ENCODE measurements at places on chromosomes 1 and 21.
A peak's percentile ranks its signal among the peaks of the same experiment; 100 is the strongest.

GRCh38 chr1:165161130-165161529 lies 195.4 kb downstream of the LMX1A start:
- peak; percentile 9 for DNase-seq

GRCh38 chr1:108719656-108720435 lies 7.1 kb downstream of the FNDC7 start:
- DNase-seq = no peak

- DNase-seq = no peak
Observed at GRCh38 chr1:20375563-20375962, 84.9 kb downstream of the VWA5B1 start.

DNA sequence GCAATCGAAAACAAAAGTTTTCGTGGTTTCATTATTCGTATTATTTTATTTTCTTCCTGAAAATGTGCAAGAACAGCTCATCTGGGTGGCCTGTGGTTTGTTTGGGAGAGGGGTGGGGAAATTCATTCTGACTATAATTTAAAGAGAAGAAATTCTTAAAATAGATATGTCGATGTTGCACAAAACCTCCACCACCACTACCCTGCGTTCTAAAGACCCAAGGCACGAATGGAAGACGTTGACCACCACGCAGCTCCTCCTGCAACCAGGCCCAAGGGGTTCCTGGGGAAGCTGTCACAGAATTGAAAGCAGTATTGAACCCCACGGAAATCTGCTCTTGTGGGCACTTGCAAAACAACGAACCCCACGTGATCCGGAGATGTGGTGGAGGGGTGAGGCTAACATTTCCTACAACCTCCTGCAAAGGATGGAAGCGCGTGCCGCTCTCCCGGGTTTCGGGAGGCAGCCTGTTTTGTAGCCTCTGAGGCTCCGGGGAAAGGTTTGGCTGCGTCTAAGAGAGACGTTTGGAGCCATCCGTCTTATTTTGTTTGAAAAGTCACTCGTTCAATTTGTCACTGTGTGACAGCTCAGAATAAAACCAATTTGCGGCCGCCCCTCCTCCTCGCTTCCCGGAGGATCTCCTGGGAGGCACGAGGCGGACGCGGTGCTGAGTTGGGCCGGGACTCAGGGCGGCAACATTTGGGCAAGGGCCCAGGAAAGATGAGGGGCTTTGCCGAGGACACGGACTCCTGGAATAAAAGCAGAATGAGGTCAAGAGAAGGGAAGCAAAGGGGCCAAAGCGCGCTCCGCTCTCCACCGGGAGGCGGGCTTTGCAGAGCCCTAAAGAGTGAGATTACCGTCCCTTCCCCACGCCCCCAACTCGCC lies 810 bp upstream of the HLX start:
- DNase-seq = peak; percentile 18

GRCh38 chr1:204879351-204879750 lies 8.7 kb downstream of the NFASC start:
- DNase-seq = no peak

DNA sequence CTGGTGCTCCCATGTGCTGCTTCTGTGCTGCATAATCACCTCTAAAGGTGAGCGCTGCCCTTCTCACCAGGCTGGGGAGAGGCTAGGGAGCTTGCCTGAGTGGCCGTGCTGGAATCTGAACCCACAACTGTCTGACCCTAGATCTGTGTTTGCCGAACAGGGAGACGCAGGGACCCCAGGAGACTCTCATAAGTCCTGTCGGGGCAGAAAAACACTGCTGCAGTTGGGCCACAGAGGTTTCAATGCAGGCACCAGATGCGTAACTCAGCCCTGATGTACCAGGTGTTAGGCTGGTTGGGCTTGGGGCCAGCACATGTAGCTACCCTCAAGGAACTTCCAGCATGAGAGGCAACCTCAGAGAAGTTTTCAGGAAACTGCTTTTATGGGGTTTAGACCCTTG lies 49.5 kb upstream of the DMRTB1 start:
- no peak for DNase-seq

- DNase-seq = no peak
Observed at GRCh38 chr1:152533327-152533938, 19.2 kb downstream of the CRCT1 start.

- DNase-seq = no peak
Observed at GRCh38 chr1:230746617-230747016, 571 bp upstream of the CAPN9 start.

DNA sequence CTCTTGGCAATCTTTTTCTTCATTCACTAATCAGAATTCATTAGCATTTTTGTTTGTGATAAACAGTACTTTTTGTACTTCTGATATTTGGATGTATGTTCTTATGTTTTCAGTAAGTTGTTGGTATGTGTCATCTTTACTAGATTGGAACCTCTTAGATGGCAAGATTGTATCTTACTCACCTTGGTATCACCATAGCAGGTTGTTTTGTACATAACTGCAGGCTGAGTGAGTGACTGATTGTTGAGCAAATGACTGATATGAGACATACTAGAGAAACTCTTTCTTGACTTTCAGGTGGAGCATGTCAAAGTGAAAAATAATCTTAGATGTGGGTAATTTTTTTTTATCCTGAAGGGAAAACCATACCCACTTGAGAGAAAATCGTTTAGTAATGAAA lies 173.7 kb downstream of the CLEC20A start:
- no peak for DNase-seq

DNA sequence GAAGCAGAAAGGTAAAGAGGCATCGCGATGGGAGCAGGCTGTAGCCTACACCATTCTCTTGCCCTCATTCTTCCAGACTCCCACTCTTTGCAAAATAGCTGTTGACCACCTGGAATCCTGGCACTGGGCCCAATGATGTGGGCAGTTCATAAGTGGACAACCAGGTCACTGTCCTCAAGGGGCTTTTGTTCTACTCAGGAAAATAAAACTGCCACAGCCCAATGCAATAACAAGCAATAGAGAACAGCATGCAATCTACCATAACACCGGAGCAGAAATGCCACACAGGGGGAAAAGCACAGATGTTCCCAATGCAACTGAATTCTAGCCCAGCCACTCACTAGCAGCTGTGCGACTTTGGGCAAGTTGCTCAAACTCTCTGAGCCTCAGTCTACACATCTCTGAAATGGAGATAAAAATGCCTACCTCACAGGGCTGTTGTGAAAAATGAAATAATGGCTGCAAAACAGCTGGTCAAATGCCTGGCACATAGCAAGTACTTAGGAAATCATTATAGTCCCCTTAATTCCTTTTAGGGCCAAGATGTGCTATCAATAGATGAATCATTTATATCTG lies 56.7 kb downstream of the NENF start:
- DNase-seq = no peak

DNA sequence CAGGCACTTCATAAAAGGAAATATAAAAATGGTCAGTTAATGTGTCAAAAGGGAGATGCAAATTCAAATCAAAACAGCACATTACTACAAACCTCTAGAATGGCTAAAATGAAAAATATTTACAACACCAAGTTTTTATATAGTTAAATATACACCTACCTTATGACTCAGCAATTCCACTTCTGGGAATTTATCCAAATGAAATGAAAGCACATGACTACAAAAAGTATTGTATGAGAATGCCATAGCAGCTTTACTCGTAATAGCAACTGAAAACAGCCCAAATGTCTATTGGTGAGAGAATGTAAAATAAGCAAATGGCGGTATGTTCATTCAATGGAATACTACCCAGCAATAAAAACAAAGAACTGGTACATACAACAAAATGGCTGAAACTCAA lies 175.8 kb upstream of the SPAG17 start:
- no peak for DNase-seq

DNA sequence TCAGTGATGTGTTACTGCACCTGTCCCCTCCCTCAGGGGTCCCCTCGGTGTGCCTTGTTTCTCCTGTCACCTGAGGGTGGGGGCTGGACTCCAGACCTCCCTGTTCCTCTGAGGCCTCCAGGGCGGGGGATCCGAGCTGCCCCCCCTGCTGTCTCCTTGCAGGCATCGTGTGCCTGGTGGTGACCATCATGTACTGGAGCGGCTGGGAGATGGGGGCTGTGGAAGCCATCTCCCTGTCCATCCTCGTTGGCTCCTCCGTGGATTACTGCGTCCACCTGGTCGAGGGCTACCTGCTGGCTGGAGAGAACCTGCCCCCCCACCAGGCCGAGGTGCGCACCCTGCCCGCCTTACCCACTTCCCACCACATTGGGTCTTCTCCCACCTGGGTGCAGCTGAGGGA lies 56.4 kb downstream of the DISP3 start:
- DNase-seq = no peak

GRCh38 chr1:1218524-1219200 lies 4.7 kb upstream of the TNFRSF4 start:
- no peak for DNase-seq

- DNase-seq = peak; percentile 74
Observed at GRCh38 chr1:2091611-2092604, 41.7 kb downstream of the PRKCZ start.

GRCh38 chr1:172779491-172779890 lies 120.6 kb downstream of the FASLG start:
- no peak for DNase-seq

- no peak for DNase-seq
Observed at GRCh38 chr1:184545601-184546000, 158.8 kb downstream of the C1orf21 start.

- no peak for DNase-seq
Observed at GRCh38 chr1:41161846-41162245, 80.3 kb downstream of the SCMH1 start.

GRCh38 chr1:164565357-164565756 lies 6.4 kb downstream of the PBX1 start:
- no peak for DNase-seq

DNA sequence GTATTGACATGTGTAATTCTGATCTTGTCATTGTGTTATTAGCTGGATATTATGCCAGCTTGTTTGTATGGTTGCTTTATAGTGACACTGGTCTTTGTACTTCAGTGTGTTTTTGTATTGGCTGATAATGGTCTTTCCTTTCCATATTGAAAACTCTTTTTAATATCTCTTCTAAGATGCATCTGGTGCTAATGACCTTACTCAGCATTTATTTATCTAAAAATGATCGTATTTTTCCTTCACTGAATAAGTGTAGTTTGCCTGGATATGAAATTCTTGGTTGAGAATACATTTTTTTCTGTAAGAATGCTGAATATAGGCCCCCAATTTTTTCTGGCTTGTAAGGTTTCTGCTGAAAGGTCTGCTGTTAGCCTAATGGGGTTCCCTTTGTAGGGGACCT lies 465.5 kb upstream of the TMPRSS15 start:
- no peak for DNase-seq

DNA sequence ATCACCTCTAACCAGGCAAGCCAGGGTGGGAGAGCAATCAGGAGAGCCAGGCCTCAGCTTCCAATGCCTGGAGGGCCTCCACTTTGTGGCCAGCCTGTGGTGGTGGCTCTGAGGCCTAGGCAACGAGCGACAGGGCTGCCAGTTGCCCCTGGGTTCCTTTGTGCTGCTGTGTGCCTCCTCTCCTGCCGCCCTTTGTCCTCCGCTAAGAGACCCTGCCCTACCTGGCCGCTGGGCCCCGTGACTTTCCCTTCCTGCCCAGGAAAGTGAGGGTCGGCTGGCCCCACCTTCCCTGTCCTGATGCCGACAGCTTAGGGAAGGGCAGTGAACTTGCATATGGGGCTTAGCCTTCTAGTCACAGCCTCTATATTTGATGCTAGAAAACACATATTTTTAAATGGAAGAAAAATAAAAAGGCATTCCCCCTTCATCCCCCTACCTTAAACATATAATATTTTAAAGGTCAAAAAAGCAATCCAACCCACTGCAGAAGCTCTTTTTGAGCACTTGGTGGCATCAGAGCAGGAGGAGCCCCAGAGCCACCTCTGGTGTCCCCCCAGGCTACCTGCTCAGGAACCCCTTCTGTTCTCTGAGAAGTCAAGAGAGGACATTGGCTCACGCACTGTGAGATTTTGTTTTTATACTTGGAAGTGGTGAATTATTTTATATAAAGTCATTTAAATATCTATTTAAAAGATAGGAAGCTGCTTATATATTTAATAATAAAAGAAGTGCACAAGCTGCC lies 19.8 kb downstream of the CSF1 start:
- no peak for DNase-seq

DNA sequence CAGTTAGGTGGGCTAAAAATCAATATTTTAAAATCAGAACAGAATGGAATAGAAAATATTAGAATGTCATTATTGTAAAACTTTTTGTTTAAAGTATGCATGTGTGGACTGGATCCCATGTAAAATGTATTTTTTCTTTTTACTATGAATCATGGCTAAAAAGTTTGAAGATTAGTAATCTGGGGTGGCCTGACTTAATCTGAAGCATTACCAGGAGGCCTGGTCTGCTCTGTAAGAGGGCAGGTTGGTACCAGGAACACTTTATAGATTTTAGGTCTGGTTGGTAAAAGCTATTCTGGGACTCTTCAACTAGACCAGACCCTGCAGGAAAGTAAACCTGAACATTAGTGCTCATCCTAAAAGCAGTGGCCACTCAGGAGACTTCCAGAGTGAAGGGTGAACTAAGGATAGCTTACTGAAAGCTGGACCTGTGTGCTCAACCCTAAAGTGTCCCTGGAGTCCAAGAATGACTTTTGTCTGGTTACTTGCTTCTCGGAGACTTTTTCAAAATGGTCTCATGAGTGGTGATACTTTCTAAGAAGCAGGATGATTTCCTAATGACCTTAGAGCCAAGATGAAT lies 16.5 kb downstream of the RGL1 start:
- no peak for DNase-seq

DNA sequence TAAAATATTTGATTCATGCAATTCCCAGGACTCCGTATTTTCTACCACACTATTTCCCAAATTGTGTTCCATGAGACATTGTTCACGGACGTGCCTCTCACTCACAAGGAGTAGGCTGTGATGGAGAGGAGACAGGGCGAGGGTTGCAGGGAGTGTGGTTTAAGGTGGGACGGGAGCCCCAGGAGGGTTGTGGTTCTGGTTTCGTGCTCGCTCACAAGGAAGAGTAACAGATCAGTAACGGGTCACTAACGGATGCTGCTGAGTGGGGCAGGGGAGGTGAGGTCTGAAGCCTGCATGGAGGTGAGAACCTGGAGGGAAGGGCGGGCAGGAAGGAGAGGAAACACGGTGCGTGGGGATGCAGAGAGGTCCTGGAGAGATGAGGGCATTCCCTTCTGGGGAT lies 28.8 kb downstream of the TFF3 start:
- no peak for DNase-seq

DNA sequence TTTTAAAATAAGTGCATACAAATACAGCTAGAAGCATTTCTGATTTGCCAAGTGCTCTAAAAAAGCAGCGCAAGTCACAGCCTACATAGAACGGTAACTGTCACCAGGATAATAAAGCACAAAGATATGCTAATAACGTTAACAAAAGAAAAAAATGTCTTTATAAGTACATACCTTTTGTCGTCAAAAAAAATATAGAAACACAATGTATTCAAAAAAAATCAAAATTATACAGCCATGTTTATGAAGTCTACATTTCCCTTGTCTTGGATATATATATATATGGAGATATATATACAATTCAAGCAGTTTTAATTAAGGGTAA lies 3.2 kb downstream of the IRF2BP2 start:
- DNase-seq = no peak

DNA sequence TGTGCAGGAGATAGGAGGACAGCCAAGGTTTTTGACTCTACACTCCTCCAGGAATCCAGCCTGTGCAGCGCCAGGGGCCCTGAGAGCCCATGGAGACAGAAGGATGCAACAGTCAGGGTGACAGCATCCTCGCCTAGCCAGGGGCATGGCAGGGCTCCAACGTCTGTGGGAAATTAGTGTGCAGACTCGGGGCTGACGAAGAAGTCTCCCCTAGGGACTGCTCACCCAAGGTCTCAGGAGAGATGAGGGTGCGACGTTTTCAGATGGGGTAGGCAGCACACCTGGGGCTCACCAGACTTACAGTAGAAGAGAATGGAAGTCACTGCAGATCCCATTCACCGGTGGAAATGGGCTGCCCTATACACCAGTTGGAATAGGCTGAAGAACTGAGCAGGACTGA lies 241.7 kb downstream of the SETD4 start:
- DNase-seq = no peak

- DNase-seq = peak; percentile 36
Observed at GRCh38 chr1:204746838-204747442, 61.4 kb upstream of the LRRN2 start.
